ENCODE measurements at places on chromosomes 2 and 18. TPM values are rescaled to one million over a fixed set of nuclear protein-coding genes. Genes with fewer than 3 reads are reported as not detected.

DNA sequence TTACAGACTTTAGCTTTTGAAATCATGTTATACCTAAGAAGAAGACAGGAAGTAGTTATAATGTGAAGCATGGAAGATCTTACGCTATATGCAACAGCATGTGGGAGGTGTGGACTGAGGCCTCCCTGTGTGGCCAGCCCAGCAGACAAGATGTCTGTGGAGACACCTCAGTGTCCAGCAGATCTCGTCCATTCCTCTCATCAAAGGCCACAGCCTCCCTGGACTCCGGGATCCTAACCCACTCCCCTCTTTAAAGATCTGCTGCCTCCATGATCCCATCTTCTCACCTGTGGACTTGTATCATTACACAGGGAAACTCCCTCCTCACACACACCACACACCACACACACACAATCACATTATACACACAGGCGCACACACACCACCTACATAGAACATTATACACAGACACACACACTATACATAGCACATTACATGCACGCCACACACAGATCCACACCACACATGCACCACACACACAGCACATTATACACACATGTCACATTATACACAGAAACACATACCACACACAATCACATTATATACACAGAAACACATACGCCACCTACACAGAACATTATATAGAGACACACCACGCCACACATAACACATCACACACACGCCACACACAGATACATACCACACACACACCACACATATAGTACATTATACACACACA, 89.5 kb downstream of the PXDN start:
- peak; percentile 17 for DNase-seq

- no peak for DNase-seq
Measured at GRCh38 chr2:148660999-148661398, 16.4 kb downstream of the EPC2 start.

DNA sequence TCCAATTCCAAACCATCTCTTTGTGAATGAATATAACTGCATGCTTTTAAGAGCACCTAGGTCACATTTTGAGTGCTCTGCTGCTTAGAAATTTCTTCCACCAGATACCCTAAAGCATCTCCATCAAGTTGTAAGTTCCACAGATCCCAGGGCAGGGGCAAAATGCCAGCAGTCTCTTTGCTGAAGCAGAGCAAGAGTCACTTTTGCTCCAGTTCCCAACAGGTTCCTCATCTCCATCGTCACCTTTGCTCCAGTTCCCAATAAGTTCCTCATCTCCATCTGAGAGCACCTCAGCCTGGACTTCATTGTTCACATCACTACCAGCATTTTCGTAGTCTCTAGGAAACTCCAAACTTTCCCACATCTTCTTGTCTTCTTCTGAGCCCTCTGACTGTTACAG, 116.7 kb upstream of the ALKAL2 start:
- no peak for DNase-seq

- DNase-seq = no peak
Measured at GRCh38 chr2:68749345-68749744, 14.7 kb downstream of the ARHGAP25 start.

GRCh38 chr2:215994911-215995310, 18.4 kb downstream of the MREG start:
- DNase-seq = no peak

- DNase-seq = no peak
Measured at GRCh38 chr2:113284476-113284875, 5.8 kb upstream of the PAX8 start.

DNA sequence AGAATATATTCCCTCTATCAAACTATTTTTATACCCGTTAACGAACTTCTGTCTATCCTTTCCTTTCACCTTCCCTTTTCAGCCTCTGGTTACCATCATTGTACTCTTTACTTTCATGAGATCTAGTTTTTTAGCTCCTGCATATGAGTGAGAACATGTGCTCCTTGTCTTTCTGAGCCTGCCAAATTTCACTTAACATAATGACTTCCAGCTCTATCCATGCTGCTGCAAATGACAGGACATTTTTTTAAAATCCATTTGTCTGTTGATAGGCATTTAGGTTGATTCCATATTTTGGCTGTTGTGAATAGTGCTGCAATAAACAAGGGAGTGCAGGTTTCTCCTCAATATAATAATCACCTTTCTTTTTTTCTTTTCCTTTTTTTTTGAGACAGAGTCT, 8.2 kb upstream of the CCDC195 start:
- no peak for DNase-seq

DNA sequence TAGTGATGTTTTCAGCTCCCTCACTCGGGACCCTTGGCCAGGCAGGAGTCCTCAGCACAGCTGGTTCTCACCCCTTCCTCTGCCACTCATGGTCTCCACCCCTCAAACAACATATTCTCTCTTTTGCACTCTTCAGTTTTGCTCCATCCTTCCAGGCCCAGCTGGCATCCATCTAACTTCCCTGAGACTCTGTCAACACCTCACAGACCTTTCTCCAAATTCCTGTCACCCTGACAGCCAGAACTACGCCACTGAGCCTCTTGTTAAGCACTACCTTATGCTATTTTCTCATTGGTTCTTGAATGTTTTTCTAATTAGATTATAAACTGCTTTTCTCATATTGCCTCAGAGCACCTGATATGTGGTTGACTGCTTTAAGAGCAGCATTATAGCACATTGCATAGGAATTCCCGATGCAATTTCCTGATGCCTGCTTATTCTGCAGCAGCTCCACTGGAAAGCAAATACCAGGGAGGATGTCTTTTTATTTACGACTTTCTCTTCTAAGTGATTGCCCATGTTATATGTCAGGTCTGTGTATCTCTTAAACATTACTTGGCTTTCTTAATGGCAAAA, 12.4 kb upstream of the INO80C start:
- DNase-seq = no peak

- no peak for DNase-seq
Measured at GRCh38 chr2:37688771-37689468, 17.5 kb upstream of the CDC42EP3 start.

DNA sequence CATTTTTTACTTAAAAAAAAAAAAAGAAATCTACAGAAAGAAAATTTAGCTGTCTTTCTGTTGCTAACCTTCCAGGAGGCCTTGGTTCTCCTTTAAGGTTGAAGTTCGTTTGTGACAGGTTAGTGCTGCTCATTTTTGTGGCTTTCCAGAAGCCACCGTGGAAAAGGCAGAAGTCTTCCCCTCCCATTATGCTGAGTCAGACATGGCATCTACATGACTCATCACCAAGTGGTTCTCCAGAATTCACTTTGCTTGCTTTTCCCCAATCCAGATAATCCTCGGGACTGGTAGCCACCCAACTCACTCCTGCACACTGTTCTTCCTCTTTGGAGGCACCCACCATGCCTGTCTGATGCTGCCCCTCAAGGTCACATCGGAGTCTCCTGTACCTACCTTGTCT, 228.7 kb downstream of the PIK3C3 start:
- DNase-seq = no peak

DNA sequence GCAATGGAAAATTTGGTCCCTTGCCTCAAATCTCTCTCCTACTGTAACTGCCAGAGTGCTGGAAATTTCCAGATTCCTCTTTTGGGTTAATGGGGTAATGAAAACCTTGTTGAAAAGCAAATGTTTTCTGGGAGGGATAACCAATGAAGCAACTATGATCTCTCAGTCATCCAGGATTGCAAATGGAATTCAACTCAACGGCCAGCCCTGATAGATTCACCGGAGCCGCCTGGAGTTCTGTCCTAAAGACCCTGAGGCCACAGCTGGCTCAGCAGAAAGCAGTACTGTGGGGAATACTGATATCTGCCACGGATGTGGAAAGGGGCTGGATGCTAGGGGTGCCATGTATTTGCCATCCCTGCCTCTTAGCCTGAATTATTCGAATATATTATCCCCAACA, 167.8 kb downstream of the NRP2 start:
- DNase-seq = no peak

- DNase-seq = no peak
Measured at GRCh38 chr2:134361648-134362047, 107.8 kb downstream of the MGAT5 start.

DNA sequence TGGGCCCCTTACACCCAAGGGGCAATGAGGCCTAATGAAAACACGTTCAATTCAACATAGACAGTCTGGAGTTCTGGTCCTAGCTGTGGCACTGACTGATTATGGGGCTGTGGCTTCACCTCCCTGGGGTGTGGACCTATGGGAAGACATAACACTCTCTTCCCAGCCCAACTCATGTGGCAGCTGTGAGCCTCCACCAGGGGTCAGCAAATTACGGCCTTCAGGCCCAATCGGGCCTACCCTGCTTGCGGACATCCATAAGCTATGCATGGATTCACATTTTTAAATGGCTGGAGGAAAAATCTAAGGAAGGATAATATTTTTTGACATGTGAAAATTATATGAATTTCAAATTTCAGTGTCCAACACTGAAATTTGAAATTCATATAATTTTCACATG, 101.3 kb downstream of the LOXHD1 start:
- no peak for DNase-seq

GRCh38 chr2:36416370-36417165, 61.0 kb downstream of the CRIM1 start:
- peak; percentile 66 for DNase-seq

DNA sequence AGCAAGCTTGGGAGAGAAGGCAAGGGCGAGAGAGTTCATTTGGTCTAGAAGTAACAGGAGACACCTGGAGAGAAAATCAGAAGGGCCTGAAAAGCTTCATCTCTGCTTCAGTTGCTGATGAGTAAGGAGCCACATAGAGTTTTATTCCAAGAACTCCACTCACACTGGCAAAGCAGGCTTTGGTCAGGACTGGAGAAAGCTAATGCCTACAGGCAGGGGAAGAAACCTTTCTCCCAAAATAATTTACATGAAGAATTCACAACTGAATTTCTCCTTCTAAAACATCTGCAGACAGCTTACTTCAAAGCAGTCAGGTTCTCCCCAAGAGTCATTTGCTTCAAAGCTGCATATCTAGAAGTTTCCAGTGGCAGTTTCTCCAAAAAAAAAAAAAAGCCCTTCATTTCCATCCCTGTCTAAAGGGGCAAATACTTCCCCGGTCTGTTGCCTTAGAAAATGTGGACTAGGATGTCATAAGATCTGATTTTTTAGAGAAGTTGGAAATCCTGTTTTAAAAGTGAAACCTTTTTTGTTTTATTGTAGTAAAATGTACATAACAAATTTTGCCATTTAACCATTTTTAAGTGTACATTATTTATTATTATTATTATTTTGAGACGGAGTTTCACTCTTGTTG, 46.3 kb downstream of the TMEM247 start:
- DNase-seq = no peak

GRCh38 chr18:80181642-80182461, 65.5 kb downstream of the PARD6G start:
- DNase-seq = no peak

Gene CFAP210
- total RNA-seq = not detected

Gene ASIC4
- total RNA-seq = 11.0 TPM

Gene EFHD1
- total RNA-seq = not detected

Gene EMX1
- not detected for total RNA-seq

Gene PRKD3
- total RNA-seq = 62.6 TPM

Gene HOXD9
- not detected for total RNA-seq

Gene GPR45
- total RNA-seq = not detected

Gene MAB21L4
- total RNA-seq = 0.45 TPM

Gene VSNL1
- total RNA-seq = 1.1 TPM

Gene RAX
- total RNA-seq = not detected

Gene ATG16L1
- 10.1 TPM for total RNA-seq

Gene CAPN14
- total RNA-seq = 1.3 TPM

All from stomach (tissue), 19 donors.